ENCODE measurements at places on chromosomes 2 and 18. TPM values are rescaled to one million over a fixed set of nuclear protein-coding genes. Genes with fewer than 3 reads are reported as not detected.

Gene CRACDL
- 0.24 TPM for total RNA-seq

Gene HOXD4
- total RNA-seq, result not detected

DNA sequence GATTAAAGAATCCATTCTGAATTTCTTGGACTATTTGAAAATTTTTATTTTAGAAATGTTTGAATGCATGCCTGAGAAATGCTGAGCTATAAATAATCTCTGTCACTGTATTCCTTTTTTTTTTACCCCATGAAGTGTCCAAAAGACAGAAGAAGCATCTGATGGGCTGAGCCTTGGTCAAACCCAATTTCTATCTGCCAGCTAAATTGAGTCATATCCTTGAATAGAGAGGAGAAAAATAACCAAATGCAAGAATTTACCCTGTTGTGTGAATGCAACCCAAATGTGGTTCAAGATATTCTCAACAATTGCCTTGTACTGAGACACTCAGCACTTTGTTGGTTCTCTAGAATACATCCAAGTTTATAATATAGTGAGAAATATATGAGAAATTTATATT is 223.5 kb downstream of the UBE2E3 start:
- DNase-seq, result no peak

DNA sequence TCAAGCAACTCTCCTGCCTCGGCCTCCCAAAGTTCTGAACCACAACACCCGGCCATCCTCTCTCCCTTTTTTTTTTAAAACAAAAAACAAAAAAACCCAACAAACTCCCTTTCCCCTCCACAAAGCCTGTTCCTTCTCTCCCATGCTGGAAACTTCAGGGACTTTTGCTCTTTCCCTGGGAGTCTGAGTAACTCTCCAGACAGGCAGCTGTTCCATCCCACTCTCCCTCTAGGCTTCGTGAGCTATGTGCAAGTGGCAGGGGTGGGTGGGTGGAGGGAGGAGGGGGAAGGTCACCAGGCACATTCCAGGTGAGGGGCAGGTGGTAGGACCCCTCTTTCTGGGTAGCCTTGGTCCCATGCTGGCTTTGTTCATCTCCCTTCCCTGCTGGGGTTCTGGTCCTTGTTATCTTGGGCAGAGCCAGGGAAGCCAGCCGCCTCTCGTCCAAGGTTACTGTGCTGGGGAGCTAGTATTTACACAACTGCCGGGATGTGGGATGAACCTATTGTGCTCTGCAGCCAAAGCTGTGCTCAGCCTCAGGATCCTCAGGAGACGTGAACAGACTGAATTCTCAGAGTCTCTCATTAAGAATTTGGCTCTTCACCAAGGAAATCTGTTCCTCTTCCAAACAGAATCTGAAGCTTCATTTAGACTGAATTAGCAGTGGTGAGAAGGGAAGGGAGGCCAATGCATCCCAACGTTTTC is 106.9 kb downstream of the LIPG start:
- DNase-seq, result peak; percentile 41

DNA sequence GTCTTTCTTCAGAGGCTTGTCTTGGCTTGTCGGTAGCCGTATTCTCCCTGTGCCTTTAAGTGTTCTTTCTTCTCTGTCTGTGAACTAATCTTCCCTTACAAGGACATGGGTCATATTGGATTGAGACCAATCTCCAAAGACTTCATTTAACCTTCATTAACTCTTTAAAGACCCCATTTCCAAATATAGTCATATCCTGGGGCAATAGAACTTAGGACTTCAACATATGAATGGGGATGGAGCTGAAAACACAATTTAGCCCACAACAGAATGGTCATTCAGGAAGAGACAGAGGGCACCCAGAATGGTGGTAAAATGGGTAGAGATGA is 82.1 kb upstream of the TANK start:
- no peak for DNase-seq

DNA sequence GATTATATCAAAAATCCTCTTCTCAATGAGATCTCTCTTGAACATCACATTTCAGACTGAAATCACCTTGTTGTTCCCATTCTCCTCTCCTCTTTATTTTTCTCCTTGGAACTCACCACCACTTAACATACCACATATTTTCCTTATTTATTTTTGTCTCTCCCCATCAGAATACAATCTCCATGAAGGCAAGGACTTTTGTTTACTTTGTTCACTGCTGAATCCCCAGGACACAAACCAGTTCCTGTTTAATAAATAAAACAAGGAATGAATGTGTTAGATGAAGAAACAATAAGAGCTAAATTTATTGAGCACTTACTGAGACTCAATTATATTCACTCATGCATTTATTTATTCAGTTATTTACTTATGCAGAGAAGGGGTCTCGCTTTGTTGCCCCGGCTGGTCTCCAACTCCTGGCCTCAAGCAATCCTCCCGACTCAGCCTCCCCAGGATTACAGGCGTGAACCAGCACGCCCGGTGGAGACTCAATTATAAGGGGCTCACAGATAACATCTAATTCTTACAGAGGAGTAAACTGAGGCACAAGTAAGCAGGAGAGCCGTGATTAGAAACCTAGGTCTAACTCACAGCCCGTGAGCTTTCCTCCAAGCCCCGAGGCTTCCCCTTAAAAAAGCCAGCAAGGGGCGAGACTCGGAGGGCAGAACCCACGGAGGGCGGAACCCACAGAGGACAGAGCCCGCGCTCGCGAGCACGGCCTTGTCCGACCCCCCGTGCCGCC is 616 bp upstream of the TAF1B start:
- DNase-seq, result no peak

GRCh38 chr2:134362152-134362668 is 108.3 kb downstream of the MGAT5 start:
- DNase-seq, result no peak

- no peak for DNase-seq
These were observed 117.4 kb downstream of the HDAC4 start for GRCh38 chr2:239283288-239283945.

DNA sequence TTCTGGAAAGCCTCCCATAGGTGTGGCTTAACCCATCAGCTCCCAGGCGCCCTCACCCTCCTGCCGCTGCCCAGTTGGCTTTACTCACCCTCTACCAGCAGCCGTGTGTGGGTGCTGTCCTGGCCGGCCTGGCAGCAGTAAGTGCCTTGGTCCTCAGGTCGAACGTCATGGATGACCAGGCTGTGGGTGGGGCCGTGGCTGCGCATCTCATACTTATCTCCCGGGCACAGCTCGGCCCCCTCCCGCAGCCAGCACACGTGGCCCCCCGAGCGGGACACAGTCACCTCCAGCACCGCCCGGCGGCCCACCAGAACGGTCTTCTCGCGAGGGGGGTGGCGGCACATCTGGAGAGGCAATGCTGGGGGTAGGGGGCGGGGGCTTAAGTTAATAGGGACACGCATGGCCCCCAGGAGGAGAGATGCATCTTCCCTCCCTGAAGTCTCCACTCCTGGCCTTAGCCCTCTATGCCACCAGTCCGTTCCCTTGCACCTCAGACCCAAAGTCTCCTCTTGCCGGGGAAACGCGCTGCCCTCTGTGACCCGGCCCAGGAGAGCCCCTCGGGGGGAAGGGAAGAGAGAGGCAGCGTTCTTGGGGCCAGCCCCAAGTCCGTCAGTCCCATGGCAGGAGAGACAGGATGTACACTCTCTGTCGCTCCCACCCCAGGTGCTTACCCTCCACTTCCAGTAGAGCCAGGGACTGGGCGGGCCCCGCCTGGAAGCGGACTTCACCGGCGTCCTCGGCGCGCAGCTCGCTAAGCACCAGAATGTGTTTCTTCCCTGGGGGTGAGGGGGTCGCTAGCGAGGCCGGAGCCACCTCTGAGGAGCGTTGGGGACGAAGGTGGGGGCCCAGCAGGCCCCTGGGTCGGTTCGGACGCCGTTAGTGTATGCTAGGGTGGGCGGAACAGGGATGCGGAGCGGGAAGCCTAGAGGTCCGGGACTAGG is 7.9 kb downstream of the TMEM198 start:
- peak; percentile 92 for DNase-seq

All from H7 (cell line).